ENCODE measurements at places on chromosomes 7 and 10. TPM values are rescaled to one million over a fixed set of nuclear protein-coding genes. Genes with fewer than 3 reads are reported as not detected.

The LFNG gene
- 215 TPM for total RNA-seq

The OTUD1 gene
- 86.8 TPM for total RNA-seq

The CYP2C9 gene
- not detected for total RNA-seq

GRCh38 chr7:155733582-155734444 lies 78.5 kb downstream of the SHH start:
- no peak for DNase-seq

DNA sequence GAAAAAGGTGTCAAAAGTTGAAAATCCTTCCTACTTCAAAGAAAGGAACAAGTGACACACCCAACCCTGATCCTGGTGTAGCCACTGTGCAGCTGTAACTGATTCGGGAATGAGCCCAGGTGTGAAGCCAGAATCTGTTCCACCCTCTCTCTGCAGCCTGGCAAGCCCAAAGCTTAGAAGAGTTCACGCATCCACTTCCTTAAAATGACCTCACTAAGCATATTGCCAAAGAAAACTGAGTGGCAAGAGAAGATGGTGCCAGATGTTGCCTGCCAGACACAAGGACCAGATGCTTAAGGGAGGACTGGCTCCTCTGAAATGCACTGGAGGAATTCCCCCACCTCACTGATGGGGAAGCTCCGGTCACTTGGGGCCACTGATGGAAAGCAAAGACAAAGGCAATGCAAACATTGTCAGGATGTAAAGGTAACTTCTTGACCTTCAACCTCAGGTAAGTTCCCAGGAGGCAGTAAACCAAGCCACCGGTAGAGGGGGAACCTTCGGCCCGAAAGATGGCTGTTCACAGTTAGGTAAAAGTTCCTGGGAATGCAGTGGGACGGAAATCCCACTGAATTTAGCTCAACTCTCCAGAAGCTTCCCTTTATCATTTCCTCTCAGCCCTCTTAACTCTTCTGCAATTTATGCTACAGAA lies 554.9 kb downstream of the KCNMA1 start:
- DNase-seq = no peak

All from CD4-positive, CD25-positive, alpha-beta regulatory T cell (primary cell).